ENCODE measurements at places on chromosomes 3 and 15.

DNA sequence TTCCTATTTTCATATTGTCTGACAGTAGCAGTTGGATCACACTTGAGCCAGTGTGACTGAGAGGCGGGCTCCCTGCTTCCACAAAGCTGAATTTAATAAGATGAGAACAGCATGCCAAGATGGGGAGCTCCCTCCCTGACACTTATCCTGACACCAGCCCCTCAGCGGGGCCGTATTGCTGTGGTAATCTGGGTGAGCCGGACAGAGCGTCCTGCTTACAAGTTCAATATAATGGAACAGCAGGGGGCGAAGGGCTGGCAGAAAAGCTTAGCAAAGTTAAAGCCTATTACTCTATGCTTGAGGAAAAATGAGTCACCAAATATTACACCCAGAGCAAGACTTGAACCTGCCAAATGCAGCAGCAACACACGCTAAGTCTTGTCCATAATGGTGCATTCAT lies 163.8 kb upstream of the CMC1 start:
- DNase-seq = no peak

- DNase-seq = no peak
Observed at GRCh38 chr15:78599189-78599588, 21.6 kb downstream of the CHRNA3 start.

- no peak for DNase-seq
Observed at GRCh38 chr3:10717756-10718155, 98.3 kb upstream of the SLC6A11 start.

DNA sequence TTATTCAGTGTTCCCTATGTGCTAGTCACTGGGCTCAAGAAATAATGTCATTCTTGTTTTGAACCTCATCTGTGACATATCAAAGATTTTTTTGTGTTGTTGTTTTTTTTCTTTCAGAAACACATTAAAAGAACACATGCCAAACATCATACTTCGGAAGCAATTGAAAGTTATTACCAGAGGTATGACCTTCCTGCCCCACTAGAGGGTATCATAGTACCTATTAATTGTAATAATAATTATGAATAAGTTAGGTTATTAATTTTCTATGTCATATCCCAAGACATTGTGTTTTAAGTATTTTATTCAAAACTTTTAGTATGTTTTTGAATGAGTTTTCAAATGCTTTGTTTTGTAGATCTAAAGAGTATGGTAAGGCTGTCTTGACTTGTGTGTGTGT lies 65.7 kb downstream of the CDIN1 start:
- no peak for DNase-seq

GRCh38 chr3:24264011-24264410 lies 230.6 kb downstream of the THRB start:
- no peak for DNase-seq
